ENCODE measurements at places on chromosomes 1 and 21.

DNA sequence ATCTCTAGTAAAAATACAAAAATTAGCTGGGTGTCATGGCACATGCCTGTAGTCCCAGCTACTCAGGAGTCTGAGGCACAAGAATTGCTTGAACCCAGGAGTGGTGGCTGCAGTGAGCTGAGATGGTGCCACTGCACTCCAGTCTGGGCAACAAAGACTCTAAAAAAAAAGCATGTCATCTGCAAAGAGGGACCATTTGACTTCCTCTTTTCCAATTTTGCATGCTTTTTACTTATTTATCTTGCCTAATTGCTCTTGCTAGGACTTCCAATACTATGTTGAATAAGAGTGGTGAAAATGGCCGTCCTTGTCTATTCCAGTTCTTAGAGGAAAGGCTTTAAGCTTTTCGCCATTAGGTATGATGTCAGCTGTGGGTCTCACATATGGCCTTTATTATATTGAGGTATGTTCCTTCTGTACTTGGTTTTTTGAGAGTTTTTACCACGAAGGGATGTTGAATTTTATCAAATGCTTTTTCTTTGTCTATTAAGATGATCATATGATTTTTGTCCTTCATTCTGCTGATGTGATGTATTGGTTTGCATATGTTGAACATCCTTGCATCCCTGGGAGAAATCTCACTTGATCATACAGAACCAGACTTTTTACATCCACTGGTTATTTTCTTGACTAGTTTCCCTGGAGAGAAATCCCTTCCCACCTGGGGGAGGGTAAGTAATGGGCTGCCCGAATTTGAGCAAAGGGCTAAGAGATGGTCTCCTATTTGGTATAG, 17.0 kb upstream of the RAP1GAP start:
- no peak for ATAC-seq

- ATAC-seq: peak; percentile 38
These were observed 17.7 kb downstream of the NMNAT1 start for GRCh38 chr1:9960706-9961562.

DNA sequence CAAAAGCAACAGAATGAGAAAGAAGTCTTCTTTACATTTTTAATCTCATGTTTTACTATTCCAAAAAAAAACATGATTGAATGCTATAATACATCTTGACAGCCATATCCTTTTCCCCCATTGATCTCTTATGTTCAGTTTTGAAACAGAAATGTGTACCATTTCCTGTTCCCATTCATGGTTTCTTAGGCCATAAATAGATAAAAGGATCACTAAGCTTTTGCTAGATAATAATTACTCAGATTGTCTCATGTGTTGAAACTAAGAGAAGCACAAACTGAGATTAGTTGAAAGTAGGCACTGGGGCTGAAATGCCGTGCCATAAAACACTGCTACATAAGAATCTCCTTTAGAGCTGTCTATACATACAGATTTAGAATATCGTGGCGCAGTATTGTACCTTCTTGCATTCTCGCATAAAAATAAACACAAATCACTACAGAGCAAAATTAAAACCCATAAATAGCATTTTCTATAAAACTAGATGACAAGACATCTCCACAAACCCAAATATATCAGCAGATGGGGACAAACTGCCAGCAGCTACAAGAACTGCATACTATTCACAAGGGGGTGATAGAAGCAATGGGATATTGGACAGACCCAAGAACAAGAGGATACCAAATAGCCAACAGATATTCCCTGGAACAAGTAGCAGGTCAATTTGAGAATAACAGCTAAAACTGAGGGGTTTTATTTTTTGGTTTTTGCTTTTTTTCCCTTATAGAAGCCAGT, 405.3 kb upstream of the PRMT6 start:
- no peak for ATAC-seq

DNA sequence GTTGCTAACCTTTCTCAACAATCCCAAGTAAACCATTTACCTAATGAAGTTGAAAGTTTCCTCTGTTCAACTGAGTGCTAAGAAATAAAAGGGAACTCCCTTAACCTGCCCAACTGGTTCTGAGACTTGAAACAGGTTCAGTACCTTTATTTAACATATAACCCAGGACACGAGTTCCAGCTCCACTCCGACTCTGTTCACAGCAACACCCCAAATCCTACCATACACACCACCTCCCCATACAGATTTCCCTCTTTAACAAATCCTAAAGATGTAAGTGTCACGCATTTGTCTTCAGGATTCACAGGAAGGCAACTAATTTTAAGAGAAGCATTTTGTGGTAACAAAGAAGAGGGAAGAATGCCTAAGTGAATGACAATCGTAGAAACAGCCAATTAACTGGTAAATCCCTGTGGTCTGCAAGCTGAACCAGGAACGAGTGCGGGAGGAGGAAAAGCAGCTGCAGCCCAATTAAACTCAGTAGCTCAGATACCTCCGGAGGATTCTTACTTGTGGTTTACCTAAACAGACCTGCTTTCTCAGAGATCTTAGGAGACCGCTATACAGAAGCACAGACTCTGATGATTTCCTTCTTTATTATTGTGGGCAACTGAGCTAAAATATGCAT, 134.5 kb upstream of the MAGI3 start:
- no peak for ATAC-seq

- no peak for ATAC-seq
These were observed 3.1 kb upstream of the DDAH1 start for GRCh38 chr1:85467929-85468540.

GRCh38 chr21:28602546-28602945, 390.1 kb downstream of the LTN1 start:
- no peak for ATAC-seq

DNA sequence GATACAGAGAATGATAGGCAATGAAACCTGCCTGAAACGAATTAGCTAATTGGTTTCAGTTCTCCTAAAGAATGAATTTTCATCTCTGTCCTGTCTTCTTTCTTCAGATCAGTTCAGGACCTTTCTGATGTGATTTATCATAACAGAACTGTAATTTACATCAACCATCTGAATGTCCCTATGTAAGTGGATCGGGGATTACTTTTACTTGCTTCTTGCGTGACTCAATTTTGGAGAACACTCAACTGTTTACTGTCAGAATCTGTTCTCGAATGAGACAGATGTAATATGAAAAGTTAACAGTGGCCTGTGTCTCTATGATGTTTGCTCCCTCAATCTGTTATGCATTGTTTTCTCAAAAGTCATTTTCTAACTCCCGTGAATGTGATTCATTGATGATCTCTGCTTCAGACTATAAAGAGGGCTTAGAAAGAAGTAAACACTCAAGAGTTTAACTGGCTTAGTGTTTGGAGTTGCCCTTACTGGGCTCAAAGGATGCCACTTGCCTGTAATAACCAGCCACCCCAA, 111.0 kb downstream of the GABPA start:
- peak; percentile 60 for ATAC-seq

DNA sequence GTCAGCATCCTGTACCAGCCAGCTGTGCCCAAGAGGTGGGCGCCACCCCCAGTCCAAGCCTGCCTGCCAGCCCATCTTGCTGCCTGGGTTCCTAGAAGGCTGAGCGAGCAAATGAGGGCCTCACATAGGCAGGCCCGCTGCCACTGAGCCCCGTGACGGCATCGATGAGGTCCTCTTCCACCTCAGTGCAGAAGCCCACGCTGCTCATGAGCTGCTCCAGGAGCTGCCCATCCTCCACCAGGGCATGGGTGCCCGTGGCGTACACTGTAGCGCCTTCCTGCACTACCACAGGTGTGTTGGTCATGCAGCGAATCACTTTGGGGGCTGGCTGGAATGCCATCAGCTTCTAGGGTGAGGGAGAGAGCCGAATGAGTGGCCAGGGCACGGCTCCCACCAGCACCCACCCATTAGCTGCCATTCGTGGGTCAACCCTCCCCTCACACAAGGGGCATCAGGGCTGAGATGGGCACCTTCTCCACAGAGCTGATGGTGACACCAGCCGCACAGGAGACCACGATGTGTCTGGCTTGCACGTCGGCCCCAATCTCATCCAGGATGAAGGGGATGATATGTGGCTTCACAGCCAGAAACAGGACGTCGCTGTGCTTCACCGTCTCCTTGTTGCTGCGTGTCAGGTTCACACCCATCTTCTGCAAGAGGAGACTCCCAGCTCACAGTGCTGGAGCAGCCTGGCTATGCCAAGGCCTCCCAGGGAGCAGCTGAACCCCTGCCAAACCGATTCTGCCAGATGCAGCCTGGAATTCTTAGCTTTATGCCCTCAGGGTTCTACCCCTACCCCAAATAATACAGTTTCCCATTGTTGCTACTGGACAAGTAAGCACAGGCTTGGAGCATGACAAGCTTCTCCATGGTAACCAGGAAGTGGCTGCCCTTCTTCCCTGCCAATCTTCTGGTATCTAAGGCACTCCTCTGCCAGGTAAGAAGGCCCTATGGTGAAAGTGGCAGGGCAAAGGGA, 2.0 kb downstream of the PYCR2 start:
- no peak for ATAC-seq

- peak; percentile 74 for ATAC-seq
These were observed 67.9 kb downstream of the PHACTR4 start for GRCh38 chr1:28437264-28437923.

- ATAC-seq: no peak
These were observed 168.4 kb downstream of the ZC3H11B start for GRCh38 chr1:219444474-219444873.

Data from SK-N-SH treated with all-trans-retinoic acid at 6 μM for 48 hours (cell line).